Type B pancreatic cell (in vitro differentiated cells): ENCODE measurements at places on chromosomes 4 and X. TPM values are rescaled to one million over a fixed set of nuclear protein-coding genes. Genes with fewer than 3 reads are reported as not detected.

DNA sequence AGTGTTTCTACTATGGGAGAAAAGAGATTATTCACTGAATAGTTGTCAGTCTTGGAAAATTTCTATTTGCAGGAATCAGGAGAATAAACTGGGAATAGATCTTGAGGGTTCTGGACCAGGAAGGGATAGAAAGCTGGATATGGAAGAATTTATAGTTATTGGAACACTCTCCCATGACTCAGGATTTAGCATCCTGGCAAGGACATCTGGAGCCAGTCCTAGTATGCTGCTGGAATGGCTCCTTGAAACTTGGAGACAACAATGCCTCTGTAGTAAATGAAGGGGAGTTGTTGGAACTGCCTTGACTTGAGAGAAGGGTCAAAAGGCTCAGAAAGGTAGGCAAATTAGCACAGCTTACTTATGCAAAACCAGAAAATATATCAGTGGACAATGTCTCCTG is 23.5 kb upstream of the THOC2 start:
- H3K27ac ChIP-seq: no peak overlapping the region
- no peaks in the 10 kb centered on the region for H3K27me3 ChIP-seq
- H3K4me1 ChIP-seq: no peaks in the 10 kb centered on the region
- DNase-seq: no peak
- H3K36me3 ChIP-seq: no peaks in the 10 kb centered on the region

DNA sequence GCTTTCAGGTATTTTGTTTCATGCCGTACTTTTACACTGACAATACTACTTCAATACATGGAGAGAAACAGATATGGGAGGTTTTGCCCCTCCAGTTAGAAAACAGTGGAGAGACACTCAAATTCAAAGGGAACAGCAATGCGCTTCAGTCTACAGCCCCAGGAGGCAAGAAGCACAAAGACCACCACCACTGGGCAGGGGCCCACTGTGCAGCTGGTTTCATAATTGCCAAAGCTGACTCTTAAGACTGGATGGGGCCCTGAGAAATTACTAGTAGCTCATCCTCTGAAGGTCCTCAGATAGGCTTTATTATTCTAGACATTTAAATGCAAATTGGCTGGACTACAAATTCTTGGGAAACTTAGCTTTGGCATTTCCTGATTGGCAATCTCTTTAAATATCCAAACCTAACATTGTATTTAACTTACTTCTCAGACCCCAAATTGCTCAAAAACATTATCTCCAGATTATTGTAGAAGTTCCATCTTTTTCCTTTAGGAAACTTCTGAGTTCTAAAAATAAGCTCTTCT is 85.9 kb upstream of the GPR34 start:
- H3K27ac ChIP-seq: no peak overlapping the region
- no peak for DNase-seq
- no peaks in the 10 kb centered on the region for H3K27me3 ChIP-seq
- H3K4me3 ChIP-seq: no peak overlapping the region

DNA sequence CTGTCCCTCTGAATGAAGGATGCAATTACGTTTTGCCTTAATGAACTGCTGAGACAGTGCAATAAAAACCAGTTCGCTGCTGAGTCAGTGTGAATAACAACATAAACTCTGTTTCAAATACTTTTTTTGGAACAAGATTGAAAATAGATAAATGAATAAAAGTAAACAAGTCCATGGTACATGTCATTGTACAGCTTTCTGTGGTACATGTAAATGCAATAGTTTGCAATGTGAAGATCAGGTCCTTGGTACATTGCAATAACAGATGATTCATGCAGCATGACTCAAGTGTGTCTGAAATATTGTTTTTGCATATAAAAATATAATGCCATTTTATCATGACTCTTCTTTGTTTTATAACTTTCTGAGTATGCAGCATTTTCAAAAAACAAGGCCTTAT is 193.4 kb upstream of the PACRGL start:
- no peaks in the 10 kb centered on the region for H3K36me3 ChIP-seq
- H3K27ac ChIP-seq: no peak overlapping the region

GRCh38 chrX:40484408-40485091 is 96.2 kb upstream of the ATP6AP2 start:
- DNase-seq: no peak
- peaks cover 7% of the 10 kb centered on the region for H3K4me1 ChIP-seq
- H3K36me3 ChIP-seq: no peaks in the 10 kb centered on the region

Gene CCDC120
- 25.3 and 48.6 TPM in 2 replicates for total RNA-seq

Gene DGAT2L6
- total RNA-seq: not detected in 2 replicates

GRCh38 chrX:136203438-136203837 is 47.8 kb downstream of the MAP7D3 start:
- no peaks in the 10 kb centered on the region for H3K36me3 ChIP-seq
- DNase-seq: no peak
- H3K4me3 ChIP-seq: no peak overlapping the region
- H3K27me3 ChIP-seq: no peaks in the 10 kb centered on the region
- H3K4me1 ChIP-seq: peaks cover 10% of the 10 kb centered on the region

DNA sequence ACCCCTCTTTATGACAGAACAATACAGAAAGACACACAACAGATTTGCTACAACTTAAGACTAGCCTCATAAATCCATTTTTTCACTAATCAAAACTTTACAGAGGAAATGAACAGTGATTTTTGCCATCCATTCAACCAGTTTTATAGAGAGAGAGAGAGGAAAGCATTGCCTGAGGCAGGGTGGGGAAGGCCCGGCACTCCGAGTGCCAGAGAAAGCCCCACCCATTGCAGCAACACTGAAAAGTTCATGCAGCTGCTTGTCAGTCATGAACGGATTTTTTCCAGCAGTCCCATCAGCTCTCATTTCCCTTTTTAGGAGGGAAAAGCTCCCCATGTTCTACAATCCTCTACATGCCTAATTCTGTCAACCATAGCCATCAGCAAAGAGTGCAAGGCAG is 236.9 kb downstream of the CHIC1 start:
- no peak for DNase-seq
- H3K36me3 ChIP-seq: no peaks in the 10 kb centered on the region
- H3K27ac ChIP-seq: peak overlapping the region; percentile 8
- no peak overlapping the region for H3K4me3 ChIP-seq

Gene PNMA3
- total RNA-seq: 4.3 and 9.2 TPM in 2 replicates

Gene NAP1L3
- total RNA-seq: 8.4 and 25.1 TPM in 2 replicates

Gene ODAPH
- not detected in 2 replicates for total RNA-seq

Gene TLL1
- total RNA-seq: 0.48 and 2.0 TPM in 2 replicates

- peaks cover 12% of the 10 kb centered on the region for H3K36me3 ChIP-seq
- no peak overlapping the region for H3K27ac ChIP-seq
- DNase-seq: no peak
- H3K4me1 ChIP-seq: peaks cover 24% of the 10 kb centered on the region
These were observed 87.5 kb downstream of the NSUN7 start for GRCh38 chr4:40837094-40837870.

- no peak overlapping the region for H3K27ac ChIP-seq
- H3K36me3 ChIP-seq: peaks cover 22% of the 10 kb centered on the region
- DNase-seq: no peak
- no peak overlapping the region for H3K4me3 ChIP-seq
These were observed 54.4 kb downstream of the NBDY start for GRCh38 chrX:56783450-56783831.

Gene HSFX1
- 1.00 and 2.4 TPM in 2 replicates for total RNA-seq

GRCh38 chr4:133920236-133920635 is 281.4 kb downstream of the PABPC4L start:
- H3K27ac ChIP-seq: no peak overlapping the region
- no peak for DNase-seq
- H3K27me3 ChIP-seq: no peaks in the 10 kb centered on the region
- no peak overlapping the region for H3K4me3 ChIP-seq
- H3K4me1 ChIP-seq: no peaks in the 10 kb centered on the region

Gene ENPEP
- total RNA-seq: 6.2 and 8.6 TPM in 2 replicates

- peaks cover 21% of the 10 kb centered on the region for H3K4me1 ChIP-seq
- peaks cover 46% of the 10 kb centered on the region for H3K27me3 ChIP-seq
- H3K36me3 ChIP-seq: no peaks in the 10 kb centered on the region
- no peak for DNase-seq
These were observed 732 bp downstream of the NLGN4X start for GRCh38 chrX:6227935-6228334.

Gene IQSEC2
- 8.2 and 10.9 TPM in 2 replicates for total RNA-seq

Gene SPANXA1
- total RNA-seq: not detected in 2 replicates

Gene TSPAN7
- 21.8 and 33.6 TPM in 2 replicates for total RNA-seq

GRCh38 chr4:76657443-76657842 is 222.4 kb downstream of the SHROOM3 start:
- DNase-seq: no peak
- H3K27me3 ChIP-seq: no peaks in the 10 kb centered on the region
- no peaks in the 10 kb centered on the region for H3K36me3 ChIP-seq
- peaks cover 5% of the 10 kb centered on the region for H3K4me1 ChIP-seq
- no peak overlapping the region for H3K27ac ChIP-seq

Gene ACE2
- total RNA-seq: 22.6 and 74.5 TPM in 2 replicates

Gene SYN1
- total RNA-seq: 3.7 and 4.2 TPM in 2 replicates

Gene FAM184B
- total RNA-seq: 0.12 TPM in 2 replicates

DNA sequence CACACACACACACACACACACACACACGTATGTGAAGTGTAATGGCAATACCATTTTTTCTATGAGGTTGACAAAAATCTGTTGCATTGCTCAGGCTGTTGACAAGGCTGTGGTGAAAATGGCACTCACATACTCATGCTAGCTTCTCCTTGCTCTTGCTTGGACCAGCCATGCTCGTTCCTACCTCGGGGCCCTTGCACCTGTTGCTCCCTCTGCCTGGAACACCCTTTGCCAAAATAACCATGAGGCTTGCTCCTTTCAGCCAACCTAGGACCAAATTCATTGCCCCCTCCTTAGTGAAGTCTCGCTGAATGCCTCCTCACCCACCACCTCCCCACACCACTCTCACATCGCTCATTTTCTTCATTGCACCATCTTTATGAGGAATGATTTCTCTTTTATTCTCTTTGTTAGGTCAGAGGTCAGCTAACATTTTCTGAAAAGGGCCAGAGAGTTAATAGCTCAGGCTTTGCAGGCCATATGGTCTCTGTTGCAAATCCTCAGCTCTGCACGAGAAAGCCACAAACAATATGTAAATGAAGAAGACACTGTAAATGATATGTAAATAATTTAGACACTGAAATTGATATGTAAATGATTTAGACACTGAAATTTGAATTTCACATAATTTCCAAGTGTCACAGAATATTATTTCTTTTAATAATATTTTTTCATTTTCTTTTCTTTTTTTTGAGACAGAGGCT is 13.3 kb downstream of the SLC38A5 start:
- no peaks in the 10 kb centered on the region for H3K4me1 ChIP-seq
- no peaks in the 10 kb centered on the region for H3K27me3 ChIP-seq
- no peak for DNase-seq
- no peak overlapping the region for H3K4me3 ChIP-seq

Gene LUZP4
- total RNA-seq: not detected in 2 replicates

Gene RBM47
- total RNA-seq: 53.5 and 97.1 TPM in 2 replicates

GRCh38 chrX:116236666-116237065 is 66.1 kb downstream of the AGTR2 start:
- no peak for DNase-seq
- H3K27ac ChIP-seq: no peak overlapping the region
- no peak overlapping the region for H3K4me3 ChIP-seq
- no peaks in the 10 kb centered on the region for H3K4me1 ChIP-seq

- DNase-seq: no peak
- H3K36me3 ChIP-seq: no peaks in the 10 kb centered on the region
These were observed 105.5 kb upstream of the STK26 start for GRCh38 chrX:131917588-131917987.

GRCh38 chr4:153763404-153763803 is 3.6 kb upstream of the RNF175 start:
- peaks cover 33% of the 10 kb centered on the region for H3K4me1 ChIP-seq
- H3K36me3 ChIP-seq: no peaks in the 10 kb centered on the region
- H3K27ac ChIP-seq: no peak overlapping the region

DNA sequence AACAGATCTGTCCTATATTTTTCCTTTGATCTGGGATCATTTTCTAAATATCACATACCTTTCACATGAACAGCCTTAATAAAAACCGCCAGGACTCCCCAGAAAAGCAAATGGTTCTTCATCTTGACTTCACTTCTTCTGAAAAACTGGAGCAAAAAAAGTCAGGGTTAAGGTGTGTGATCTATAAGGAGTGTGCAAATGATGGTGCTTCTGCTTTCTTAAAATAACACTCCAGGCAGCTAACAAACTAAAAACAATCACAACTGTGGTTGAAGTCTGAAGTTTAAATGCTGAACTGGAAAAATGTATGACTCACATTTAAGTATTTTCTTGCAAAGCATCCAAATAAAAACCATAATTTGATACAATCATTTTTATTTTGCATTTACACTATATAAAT is at the start of gene JCHAIN:
JCHAIN (minus strand) TSS at position 140 of the 400 bp plus-strand sequence; CDS start at position 122, 18 bp downstream.
- no peaks in the 10 kb centered on the region for H3K36me3 ChIP-seq
- no peak within 1 kb of the TSS for H3K27ac ChIP-seq
- no peaks in the 10 kb centered on the region for H3K4me1 ChIP-seq
- H3K4me3 ChIP-seq: no peak within 1 kb of the TSS
- H3K27me3 ChIP-seq: peaks cover 15% of the 10 kb centered on the region
- no peak for DNase-seq

GRCh38 chrX:72461766-72462165 is 110.9 kb downstream of the HDAC8 start:
- H3K4me3 ChIP-seq: no peak overlapping the region
- no peak for DNase-seq
- H3K27ac ChIP-seq: no peak overlapping the region

Gene PAGE2
- total RNA-seq: not detected in 2 replicates

GRCh38 chr4:38176165-38176564 is 216.0 kb downstream of the PTTG2 start:
- no peaks in the 10 kb centered on the region for H3K27me3 ChIP-seq
- DNase-seq: no peak
- H3K4me3 ChIP-seq: no peak overlapping the region

DNA sequence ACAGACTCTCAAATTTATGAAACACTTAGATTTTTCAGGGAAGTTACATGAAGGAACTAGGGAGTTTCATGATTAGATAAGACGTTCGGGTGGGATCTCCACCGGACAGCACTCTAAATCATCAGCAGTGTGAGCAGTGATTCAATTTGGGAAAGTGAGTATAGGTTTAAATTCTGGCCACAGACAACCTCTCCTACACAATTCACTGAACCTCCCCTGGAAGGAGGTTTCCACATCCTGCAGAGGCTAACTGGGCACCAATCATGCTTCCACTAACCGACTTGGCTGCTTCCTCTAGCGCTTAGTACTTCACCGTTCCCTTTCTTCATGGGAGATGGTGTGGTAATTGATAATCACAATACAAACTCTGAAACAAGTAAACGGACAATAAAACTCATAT is 5.6 kb downstream of the CXCL9 start:
- H3K4me1 ChIP-seq: no peaks in the 10 kb centered on the region
- no peak for DNase-seq
- H3K27ac ChIP-seq: no peak overlapping the region
- H3K27me3 ChIP-seq: peaks cover 21% of the 10 kb centered on the region
- no peak overlapping the region for H3K4me3 ChIP-seq
